Fibroblast of villous mesenchyme (primary cell): ENCODE measurements at places on chromosomes 16 and 17. TPM values are rescaled to one million over a fixed set of nuclear protein-coding genes. Genes with fewer than 3 reads are reported as not detected.

HS3ST3B1 gene
- total RNA-seq = 7.4 and 10.4 TPM in 2 replicates

TBC1D3K gene
- total RNA-seq = not detected in 2 replicates

XAF1 gene
- 45.8 and 58.3 TPM in 2 replicates for total RNA-seq

DNA sequence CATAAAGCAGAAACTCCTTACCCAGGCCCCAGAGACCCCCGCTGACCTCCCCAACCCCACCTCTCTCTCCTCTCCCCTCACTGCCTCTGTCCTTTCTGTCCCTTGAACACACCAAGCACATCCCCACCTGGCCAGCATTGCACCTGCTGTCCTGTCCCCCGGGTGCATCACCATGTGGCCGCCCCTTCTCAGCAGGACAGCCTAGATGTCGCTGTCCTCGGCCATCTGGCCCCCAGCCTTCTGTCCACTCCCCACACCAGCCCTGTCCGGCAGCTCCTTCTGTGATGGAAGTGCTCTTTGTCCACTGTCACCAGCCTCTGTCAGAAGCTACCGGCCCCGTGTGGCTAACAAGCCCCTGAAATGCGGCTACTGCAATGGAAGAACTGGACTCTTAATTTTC is 12.3 kb upstream of the MPRIP start:
- no peak for DNase-seq

GRCh38 chr17:40090237-40091119 is 9.9 kb downstream of the NR1D1 start:
- no peak for DNase-seq

DNA sequence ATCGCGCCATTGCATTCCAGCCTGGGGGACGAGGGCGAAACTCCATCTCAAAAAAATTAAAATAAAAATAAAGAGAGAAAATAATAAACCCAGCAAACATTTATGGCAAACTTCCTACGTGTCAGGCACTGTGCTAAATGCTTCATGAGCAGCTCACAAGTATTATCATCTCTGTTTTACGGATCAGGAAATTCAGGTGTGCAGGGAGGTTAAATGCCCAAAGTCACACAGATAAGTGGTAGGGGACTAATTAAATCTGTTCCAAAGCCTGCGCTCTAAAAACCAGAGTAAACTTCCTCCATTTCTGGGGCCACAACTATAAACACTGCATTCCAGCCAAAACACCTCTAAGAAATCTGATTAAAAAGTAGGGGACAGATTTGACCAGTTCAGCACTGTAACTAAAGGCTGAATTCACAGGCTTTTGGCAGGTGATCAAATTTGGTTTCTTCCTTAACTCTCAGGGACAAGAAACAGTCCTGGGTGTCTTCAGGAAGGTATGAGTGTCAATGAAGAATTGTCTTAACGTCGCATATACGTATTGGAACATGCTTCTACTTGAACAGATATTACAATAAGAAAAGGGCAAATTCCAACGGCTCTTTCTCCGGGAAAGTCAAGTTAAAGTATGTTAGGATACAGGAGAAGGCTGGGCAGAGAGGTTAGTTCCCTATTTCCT is 996 bp downstream of the STRADA start:
- peak; percentile 13 for DNase-seq

DNA sequence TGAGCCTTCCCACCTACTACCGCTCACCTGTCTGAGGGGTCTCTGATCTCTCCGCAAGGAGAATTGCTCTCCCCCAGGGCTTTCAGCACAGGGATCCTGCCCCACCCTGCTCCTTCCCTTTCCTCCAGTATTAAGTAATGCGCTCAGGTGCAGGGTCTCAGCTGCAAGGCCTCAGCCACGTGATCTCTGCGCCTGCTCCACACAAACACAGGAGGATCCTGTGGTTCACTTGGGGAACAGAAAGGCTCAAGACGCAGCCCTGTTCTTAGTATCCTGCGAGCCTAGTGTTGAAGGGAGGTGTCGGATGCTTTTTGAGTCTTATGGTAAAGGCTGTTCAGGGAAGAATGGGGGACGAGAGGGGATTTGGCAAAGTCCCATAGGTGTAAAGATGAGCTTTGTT is 41.6 kb upstream of the GCSH start:
- no peak for DNase-seq

GRCh38 chr17:37118366-37119137 is 169.8 kb downstream of the AATF start:
- DNase-seq = no peak

- no peak for DNase-seq
Observed at GRCh38 chr16:13136901-13137300, 235.5 kb downstream of the SHISA9 start.

- peak; percentile 97 for DNase-seq
Observed at GRCh38 chr17:78140169-78141051, 5.8 kb upstream of the C17orf99 start.

DNA sequence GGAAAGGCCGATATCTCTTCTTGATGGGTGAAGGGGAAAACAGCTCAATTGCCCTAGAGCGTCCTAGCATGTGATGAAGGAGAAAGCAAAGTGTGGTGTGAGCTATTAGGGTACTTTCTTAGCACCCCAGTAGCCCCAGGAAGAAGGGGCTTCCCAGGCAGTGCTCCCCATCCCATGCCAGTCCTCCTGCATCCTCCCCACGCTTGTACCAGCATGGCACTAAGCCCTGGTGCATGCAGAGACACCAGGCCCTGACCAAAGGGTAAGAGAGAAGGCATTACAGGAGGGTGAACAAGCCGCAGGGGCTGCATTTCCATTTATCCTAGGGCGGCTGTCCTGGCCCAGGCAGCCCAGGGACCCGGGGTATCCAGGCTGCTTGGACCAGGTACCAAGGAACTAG is 3.1 kb downstream of the CYB561 start:
- no peak for DNase-seq

DNA sequence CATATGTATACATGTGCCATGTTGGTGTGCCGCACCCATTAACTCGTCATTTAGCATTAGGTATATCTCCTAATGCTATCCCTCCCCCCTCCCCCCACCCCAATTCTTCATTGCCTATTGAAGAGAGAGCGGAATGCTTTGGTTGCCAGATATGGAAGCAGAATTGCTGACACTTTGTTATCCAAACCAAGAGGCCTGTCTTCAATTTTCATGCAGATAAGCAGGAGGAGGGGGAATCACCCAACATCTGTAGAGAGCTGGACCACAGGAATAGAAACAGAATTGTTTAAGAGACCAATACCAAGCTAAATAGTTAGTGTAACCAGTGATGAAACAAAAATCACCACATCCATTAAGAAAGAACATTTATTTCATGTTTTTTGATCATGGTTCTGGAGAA is 7.1 kb downstream of the ASPA start:
- no peak for DNase-seq

DNA sequence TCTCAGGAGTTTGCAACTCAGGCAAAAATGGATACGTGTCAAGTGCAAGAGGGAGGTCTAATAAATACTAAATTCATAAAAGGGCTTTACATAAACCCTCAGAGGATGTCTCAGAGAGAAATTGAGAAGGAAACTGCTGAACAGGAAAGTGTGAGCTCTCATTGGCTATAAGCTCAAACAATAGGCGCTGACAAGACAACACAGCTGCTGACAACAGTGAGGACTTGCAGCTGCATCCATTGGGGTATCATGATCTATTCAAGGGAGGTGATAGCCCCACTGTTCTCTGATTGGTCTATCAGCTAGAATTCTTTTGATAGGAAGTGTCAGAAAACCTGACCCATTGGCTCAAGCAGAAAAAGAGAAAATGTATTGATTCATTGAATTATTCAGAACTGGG is 187.2 kb downstream of the CBLN1 start:
- no peak for DNase-seq

- no peak for DNase-seq
Observed at GRCh38 chr16:48217708-48218107, 26.4 kb upstream of the LONP2 start.

- peak; percentile 66 for DNase-seq
Observed at GRCh38 chr16:83420206-83420760, 387.5 kb upstream of the HSBP1 start.

- peak; percentile 7 for DNase-seq
Observed at GRCh38 chr17:28849281-28849680, 5.5 kb upstream of the ERAL1 start.

DNA sequence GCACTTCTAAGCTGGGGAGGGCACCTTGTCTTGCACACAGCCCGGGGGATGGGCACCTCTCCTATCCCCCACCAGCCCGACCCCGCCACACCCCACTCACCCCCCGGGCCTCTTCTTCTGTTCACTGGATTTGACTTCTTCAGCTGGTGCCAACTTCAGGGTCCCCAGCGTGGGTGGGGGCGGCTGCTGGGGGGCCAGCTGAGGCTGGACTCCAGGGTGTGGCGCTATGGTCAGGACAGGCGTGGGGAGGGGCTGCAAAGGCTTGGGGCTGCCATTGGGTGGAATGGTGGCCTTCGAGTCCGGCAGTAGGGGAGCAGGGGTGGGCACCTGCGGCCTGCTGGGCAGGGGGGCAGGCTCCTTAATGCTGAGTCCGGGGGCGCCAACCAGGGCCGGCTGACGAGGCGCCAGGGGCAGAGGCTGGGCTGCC is 6.1 kb downstream of the MNT start:
- DNase-seq = no peak

DNA sequence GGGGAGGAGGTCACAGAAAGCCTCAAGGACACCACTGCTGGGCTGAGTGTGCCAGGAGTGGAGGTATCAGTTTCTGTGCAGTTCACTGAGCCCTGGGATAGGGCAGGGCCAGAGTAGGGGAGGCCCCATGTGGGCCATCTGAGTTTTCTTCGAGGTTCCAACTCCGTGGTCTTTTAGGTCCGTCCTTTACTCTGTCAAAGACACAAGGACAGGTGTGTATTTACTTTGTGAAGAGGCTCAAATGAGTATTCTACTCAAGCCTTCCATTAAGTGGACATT is 59.5 kb downstream of the USP22 start:
- DNase-seq = no peak

GRCh38 chr16:56488035-56488434 is 31.8 kb downstream of the BBS2 start:
- no peak for DNase-seq

- no peak for DNase-seq
Observed at GRCh38 chr17:35056013-35056412, 7.5 kb downstream of the RFFL start.

GRCh38 chr17:8798846-8799569 is at the start of gene MFSD6L:
Gene MFSD6L (minus strand): TSS chr17:8799365. CDS start chr17:8799120, 245 bp downstream.
- DNase-seq = no peak

GRCh38 chr16:82751020-82751419 is 124.3 kb downstream of the CDH13 start:
- DNase-seq = no peak

DNA sequence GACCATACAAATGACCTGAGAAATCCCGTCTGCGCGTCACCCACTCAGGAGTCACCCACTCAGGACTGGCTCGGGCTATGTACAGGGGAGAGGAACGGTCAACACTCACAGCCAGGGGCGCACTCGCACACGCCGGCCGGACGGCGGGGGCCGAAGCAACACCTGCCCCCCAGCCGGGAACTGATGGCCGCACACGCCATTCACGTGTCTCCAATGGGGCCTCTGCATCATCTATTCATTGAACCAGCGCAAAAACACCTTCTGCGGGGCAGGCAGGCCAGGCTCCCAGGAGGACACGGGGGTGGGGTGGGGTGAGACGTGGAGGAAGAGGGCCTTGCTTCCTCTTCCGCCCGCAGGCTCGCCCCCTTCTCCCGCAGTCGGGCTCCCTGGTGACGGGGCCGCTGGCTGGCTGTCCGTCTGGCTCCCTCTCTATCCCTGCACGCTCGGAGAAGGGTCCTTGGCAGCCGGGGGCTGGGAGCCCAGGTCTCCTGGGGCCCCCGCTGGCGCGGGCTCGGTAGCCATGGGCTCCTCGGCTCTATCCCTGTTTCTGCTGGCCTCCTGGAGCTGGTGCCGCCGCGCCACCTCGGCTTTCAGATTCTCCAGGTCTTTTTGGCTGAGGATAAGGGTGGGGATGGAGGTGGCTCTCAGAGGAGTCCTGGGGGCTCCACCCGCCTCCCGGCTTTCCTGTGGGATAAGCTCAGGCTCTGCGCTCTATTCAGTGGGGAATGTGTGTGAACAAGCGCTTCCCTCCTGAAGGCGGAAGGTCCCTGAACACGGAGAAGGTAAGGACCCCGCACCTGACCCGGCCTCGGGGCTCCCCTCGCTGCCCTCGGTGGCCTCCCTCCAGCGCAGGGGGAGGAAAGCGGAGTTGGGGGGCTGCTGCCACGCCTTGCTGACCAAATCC is 21.1 kb downstream of the CLUH start:
- no peak for DNase-seq

- DNase-seq = peak; percentile 84
Observed at GRCh38 chr17:78883089-78883532, 19.9 kb downstream of the CEP295NL start.
